ENCODE measurements at places on chromosomes 2 and 18.

DNA sequence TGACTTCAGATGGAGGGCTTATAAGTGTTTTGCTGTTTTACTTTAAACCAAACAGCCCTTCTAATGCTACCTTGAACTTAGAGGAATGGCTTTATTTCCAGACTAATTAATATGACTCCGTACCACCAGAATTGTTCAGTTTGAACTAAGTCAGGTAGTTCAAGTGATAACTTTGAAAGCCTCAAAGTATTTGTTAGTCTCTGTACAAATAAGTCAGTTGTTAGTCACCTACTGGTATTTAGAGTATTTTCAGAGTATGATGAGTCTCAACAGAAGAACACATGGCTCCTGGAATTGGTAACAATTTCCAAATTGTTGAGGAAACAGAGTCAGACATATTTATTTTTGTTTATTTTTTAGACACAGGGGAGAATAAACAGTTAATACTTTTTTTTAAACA is 381.8 kb upstream of the NRXN1 start:
- DNase-seq = no peak

DNA sequence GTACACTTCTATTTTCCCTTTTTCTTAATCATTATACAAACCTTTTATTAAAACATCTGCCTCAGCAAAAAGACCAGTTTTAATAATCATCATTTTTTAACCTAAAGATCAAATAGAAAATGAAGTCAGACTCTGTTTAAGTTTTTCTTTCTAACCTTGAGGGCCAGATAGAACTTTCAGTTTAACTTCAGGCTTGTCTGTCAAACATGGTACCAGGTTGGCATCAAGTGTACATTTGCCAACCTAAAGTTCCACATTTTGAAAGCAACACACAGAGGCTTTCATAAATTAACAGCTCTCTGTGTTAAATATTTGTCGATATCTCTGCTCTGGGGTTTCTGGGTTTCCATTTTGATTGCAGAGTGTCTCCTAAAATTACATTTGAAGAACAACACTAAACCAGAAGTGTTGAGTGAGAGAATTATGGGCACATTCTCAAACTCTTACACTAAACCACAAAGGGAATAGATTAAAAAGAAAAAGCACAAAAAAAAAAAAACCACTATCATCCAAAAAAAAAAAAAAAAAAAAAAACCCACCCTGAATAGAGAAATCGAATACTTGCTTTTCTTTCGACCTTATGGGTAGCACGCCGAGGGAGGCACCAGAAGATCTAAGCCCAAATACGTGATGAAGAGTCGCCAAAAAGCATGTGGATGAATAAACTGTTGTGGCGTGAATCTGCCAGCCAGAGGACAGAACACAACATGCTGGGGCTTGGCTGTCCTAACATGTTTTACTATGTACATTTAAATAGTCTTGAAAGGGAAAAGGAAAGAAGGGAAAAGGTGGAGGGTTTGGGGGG is 166.2 kb downstream of the TCF4 start:
- DNase-seq = no peak

- no peak for DNase-seq
These were observed 85.3 kb downstream of the VWA3B start for GRCh38 chr2:98172150-98172765.

DNA sequence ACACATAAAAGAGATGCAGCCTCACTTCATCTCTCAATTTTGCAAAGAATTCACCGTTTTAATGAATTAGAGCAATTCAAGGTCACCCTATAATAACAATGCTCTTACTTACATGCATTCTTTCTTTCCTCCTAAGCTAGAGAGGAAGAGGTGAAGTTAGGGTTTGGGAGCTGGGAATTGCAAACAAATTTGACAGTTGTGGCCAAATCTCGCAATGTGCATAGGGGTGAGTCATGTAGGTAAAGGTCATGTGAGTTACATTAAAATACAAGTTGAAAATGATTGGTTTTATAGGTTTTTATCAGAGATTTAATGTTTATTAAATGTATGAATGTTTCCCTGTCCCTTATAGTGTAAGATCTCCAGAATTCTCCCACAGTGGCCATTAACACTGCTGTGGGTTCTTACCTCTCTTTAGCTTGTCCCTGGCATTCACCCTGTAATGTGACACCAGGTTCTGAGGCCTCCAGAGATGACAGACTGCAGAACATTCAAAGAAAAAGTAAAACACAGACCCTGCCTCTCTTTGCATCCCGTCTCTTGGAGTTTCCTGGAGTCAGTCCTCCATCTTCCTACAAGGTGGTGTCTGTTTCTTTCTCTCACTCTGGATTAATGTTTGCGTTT is 53.7 kb upstream of the LGALSL start:
- DNase-seq = no peak

GRCh38 chr2:119004602-119005001 is 62.6 kb downstream of the MARCO start:
- no peak for DNase-seq

DNA sequence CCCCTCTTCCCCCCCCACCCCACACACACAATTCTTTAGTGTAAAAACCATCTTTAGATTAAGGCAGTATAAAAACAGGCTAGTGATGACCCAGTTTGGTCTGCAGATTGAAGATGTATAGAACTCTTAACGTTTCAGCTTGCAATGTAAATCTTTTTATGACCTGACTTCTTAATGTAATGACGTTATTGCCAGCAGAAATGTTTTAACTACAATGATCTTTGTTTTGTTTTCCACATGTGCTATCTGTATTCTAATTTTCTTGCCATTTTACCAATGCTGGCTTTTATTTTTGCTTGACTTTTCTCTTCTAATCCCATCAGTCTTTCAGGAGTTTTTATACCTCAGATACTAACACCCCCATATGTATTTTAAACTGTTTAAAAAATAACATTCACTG is 25.2 kb downstream of the AGFG1 start:
- DNase-seq = no peak

DNA sequence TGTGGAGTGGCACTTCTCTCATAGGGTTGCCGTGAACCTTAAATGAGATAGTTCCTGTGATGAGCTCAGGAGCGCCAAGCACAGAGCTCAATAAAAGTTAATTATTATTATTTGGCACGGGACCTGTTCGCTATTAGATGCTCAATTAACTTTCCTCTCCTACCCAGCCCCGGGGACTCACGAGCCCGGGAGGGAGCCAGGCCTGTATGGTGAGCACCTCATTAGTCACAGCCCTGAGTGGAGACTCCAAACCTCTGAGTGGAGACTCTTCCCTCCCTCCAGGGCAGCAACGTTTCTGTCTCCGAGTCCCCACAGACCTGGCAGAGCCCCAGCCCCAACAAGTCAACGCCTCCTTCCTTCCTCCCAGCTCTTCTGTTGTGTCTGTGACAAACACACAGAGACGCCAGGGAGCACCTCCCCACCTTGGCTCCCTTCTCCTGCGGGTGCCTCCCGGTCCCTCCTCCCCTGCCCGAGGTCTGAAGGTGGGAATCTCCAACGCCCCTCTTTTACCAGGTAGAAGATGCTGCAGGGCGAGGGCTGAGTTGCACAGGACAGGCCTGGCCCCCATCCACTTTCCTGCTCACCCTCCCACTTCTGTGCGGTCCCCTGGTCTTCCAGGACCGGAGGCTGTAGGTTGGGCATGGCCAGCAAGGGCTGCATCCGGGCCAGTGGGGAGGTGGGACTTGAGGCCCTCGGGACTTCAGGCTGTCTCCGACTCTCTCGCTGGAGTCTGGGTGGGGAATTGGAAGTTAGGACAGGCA is 52.7 kb upstream of the ODC1 start:
- no peak for DNase-seq

DNA sequence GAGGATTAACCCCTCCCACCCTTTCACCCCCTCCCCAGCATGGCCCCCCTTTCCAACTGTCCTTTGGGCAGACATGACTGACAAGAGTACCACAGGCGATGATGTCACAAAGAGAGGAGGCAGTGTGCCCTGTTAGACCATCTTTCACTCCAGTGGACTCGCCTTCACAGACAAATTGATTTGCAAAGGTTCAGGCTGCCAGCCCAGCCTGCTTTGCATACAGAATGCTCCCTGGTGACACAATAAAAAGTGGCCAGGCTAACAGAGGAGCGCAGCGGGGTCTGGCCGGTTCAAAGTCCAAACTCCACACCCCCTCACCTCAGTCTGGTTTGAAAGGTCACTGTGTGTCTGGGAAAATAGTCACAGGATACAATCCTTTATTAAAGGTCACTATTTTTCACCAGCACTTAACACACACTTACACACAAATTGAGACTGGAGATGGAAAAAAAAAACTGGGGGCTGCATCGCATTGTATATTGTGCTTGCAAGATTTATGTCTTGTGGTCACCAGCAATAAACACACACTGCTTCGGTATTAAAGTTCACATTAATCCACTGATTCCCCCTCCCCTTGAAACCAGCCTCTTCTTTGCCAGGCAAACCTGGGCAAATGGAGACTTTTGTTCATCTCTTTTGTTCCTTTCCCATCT is 236.9 kb downstream of the BCL11A start:
- no peak for DNase-seq

DNA sequence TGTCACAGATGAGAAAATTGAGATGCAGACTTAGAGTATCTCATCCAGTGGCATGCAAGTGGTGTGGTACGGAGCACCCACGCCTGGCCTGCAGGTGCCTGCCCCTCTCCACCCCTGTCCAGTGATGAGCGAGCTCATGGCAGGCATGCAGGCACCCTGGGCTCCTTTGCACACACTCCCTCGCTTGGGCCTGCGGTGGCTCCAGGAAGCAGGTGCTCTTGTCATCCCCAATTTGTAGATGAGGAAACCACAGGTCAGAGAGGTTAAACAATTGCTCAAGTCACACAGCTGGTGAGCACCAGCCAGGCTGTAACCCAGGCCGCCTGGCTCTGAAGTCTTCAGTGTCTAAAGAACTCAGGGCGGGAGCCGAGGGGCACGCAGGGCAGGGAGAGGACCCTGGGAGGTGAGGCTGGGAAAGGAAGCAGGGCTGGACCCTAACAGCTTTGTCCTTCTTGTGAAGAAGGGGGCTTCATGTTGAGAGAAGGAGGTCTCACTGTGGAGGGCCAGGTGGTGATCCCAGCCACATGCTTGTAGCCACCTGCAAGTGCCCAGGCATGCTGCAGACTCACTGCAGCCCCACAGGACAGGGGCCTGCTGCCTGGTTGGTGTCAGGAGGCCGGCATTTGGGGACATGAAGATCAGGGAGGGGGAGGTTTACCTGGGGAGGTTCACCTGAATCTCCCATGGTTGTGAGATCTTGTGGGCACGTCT is 166.2 kb downstream of the SH3RF3 start:
- DNase-seq = no peak

DNA sequence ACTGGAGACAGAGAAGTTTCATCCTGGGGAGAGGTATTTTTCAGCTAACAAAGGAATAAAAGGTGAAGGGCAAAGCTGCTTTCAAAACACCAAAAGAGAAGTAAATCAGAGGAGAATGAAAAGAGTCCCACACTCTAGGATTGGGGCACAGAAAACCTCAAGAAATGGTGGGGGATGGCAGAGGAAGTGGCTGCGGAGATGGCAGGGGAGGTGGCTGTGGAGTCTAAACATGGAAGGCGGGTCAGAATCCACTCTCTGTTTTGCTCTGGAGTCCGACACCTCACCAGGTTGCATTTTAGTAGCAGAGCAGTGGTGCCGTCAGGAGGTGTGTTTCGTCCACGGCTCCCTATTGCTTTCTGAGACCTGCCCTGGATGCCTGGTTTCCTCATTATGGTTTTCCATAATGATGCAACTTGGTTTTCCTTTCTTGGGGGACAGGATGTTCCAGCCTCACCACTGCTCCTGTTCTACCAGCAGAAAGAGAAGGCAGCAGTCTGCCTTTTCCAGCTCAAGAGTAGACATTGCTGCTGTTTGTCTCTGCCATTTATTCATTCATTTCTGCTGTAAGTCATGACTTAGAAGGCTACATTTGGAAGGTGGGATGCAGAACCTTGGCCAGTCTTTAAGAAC is 188.7 kb downstream of the ANKRD44 start:
- DNase-seq = no peak

DNA sequence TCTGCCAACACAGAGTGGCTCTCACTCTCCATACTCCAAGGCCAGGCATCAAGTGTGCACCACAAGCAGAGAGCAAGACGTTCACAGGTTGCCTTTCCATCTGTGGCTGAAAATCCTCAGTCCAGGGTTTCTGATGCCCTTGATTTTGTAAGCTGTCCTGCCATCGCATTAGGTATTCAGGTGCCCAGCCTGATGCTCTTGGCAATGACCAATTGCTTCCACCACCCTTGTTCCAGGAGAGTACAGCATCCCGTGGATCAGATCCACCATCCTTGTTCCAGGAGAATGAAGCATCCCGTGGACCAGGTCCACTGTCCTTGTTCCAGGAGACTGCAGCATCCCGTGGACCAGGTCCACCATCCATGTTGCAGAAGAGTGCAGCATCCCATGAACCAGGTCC is 133.4 kb upstream of the GPC1 start:
- DNase-seq = no peak

GRCh38 chr2:102141970-102142828 is at the start of gene IL1R1:
Gene IL1R1 (plus strand): TSS chr2:102142746. CDS start chr2:102157725, 14,979 bp downstream.
- peak; percentile 29 for DNase-seq

DNA sequence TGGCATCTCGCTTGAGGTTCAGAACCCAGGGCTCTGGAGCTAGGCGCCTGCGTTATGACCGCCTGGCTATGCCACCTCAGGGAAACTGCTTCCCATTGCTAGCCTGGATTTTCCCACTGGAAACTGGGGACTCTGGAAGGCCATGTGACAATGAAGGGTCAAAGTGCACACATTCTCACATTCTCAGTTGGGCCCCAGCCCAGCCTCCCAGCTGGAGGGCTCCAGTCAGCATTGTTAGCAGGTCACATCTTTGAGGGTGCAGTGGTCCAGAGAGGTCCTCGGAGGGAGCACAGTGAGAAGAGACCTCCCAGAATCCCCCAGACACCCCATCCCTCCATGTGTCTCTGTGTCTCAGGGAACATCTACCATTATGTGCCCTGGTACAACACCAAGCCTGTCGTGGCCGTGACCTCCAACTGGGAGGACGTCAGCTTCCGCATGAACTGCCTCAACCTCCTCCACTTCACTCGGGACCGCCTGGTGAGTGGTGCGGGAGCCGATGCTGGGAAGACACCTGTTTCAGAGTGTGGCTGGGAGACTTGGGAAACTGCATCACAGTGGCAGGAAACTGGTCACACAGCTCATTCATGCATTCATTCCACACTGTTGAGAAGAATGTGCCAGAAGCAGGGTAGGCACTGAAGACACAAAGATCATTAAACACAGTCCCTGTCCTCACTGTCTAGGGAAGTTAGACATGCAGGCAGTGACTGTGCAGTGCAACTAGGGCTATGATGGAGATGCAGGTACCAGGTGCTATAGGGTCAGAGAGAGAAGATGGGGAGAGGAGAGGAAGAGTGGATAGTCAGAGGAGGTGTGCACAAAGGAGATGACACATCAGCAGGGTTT is 41.6 kb downstream of the FER1L5 start:
- DNase-seq = no peak

DNA sequence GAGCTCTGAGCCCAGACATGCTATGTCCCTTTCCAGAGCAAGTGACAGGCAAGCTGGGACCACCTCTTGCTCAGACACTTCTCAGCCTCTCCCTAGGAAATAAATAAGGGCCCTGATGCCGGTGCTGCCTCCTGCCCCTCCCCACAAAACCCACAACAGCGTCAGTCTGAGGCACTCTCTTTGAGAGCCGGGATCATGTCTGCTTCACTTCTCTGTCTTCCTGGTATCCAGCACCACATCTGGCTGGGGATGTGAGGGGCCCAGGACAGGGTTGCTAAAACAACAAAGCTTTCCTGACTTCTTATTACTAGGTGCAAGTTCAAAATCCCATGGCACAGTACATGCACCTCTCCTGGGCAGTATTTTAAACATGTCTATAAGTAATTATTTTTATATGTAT is 103.9 kb upstream of the GLI2 start:
- no peak for DNase-seq

- no peak for DNase-seq
These were observed 676.1 kb downstream of the RNF144A start for GRCh38 chr2:7593360-7593759.

GRCh38 chr2:43085929-43086328 is 140.5 kb downstream of the ZFP36L2 start:
- no peak for DNase-seq

- DNase-seq = no peak
These were observed 856.8 kb upstream of the GCFC2 start for GRCh38 chr2:76567478-76567877.
